Stimulated activated CD8-positive, alpha-beta memory T cell treated with anti-CD3 and anti-CD28 coated beads, Interleukin-7, amount 100 ng/mL, for 1 hour (primary cell): ENCODE measurements at places on chromosomes 16 and 17.

DNA sequence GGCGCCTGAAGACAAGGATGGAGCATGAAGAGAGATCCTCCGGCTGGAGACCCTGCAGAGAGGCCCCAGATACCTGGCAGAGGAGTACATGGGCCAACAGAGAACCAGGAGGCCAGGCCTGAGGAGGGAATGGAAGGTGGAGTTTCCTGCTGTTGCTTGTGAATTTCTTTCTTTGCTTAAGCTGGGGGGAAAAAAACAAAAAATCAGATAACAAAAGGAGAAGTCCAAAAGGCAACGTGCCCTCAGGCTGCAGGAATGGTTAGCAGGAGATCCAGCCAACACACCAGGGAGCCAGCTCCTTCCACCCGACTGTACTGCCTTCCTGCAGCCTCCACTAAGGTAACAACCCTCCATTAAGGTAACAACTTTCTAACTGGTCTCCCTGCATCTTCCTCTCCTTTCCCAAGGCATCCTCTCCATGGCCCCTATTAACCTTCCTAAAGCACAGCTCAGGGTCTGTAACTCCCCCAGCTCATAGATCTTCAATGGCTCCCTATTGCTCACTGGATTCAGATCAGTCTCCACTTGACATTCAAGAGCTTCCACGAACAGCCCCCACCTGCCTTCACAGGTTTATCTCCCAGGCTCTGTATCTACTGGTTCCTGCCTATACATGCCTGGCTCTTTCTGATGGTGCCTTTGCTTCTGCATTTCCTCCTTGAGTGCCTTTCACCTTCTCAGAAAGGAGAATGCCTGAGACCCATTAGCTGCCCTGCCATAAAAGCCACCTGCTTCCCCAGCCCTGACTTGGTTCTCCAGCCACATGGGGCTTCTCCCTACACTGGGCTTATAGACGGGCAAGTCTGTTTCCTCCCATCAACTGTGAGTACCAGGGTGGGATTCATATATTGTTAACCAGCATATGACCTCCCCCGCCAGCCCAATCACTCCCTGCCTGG is 725 bp upstream of the ARL5C start:
- no peak for DNase-seq

- DNase-seq = no peak
Measured at GRCh38 chr16:56370875-56371659, 54.3 kb downstream of the AMFR start.

DNA sequence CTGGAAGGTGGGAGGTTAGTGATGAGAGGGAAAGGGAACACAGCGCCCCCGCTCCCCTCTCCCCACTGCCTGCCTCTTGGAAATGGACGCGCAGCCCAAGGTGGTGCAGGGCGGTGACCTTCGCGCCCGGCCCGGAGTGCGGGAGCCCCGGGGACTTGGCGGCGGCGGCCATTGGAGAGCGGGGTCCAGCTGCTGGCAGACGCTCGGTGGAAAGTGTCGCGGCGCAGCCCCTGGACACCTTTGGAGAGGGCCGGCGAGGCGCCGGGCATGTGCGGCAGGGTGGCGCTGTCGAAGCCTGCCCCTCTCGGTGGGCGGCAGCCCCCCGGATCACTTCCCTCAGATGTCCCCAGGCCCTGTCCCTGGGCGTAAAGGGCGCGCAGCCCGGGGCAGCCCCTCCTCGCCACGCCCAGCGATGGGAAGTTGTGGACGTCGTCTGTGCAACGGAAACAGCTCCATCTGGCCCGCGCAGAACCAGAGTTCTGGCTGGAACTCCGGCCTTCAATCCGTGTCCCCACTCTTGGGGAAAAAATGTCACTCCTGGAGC is 16.7 kb downstream of the SALL1 start:
- DNase-seq = no peak

DNA sequence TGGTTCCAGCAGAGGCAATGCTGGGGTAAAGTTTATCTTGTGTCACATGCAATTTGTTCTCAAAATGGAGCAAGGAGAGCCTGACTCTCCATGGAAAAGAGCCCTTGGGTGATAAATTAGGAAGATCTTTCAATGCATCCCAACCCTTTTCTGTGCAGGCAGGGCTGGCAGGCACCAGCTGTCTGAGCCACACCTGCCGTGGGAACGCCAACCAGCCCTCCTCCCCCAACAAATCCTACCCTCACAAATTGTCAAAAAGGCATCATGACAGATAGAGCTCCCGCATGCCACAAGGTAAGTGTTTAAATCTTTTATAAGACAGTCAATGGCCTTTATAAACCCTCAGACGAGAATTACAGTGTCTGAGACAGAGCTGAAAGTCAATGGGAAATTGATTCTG is 418.5 kb upstream of the CDH5 start:
- no peak for DNase-seq

DNA sequence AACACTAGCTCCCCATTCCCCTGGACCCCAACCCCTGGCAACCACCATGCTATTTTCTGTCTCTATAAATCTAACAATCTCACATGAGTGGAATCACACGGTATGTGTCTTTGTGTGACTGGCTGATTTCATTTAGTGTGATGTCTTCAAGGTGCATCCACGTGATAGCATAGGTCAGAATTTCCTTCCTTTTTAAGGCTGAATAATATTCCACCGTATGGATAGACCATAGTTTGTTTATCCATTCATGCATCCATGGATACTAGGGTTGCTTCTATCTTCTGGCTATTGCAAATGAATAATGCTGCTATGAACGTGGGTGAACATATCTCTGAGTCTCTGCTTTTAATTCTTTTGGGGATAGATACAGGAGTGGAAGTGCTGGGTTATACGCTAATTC is 43.9 kb downstream of the TMEM235 start:
- no peak for DNase-seq

DNA sequence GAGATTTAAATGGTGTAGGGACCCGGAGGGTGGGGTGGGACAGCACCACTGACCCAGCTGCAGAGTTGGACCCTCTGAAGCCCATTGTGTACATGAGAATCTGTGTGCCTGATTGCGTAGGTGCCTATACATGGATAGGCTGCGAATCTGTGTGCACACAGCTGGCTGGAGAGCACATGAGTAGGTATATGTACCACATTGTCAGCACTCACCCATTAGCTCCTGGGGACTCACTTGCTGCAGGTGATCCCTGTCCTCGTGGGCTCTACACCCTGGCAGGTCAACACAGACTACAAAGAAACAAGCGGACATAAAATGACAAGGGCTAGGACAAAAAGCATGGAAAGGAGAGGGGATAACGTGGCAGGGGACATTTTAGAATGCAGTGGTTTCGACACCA is 11.3 kb upstream of the CETP start:
- no peak for DNase-seq

GRCh38 chr17:73998653-73999645 is 204.5 kb upstream of the RPL38 start:
- peak; percentile 21 for DNase-seq

DNA sequence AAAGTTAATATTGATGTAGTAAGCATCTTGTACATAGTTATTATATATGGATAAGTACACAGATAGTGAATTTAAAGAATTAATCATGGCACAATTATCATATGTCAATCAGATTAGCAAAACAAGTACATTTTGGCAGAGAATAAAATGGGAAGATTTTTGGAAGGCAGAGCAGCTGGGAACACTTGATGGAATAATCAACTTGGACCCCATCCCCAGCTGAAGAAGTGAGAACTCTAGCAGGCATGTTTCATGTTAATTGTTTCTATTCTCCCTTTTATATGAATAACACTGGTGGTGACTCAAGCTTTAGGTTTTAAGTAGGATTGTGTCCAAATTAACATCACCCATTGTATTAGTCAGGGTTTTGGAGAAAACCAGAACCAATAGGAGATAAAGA is 198.7 kb downstream of the KCNJ2 start:
- DNase-seq = no peak

DNA sequence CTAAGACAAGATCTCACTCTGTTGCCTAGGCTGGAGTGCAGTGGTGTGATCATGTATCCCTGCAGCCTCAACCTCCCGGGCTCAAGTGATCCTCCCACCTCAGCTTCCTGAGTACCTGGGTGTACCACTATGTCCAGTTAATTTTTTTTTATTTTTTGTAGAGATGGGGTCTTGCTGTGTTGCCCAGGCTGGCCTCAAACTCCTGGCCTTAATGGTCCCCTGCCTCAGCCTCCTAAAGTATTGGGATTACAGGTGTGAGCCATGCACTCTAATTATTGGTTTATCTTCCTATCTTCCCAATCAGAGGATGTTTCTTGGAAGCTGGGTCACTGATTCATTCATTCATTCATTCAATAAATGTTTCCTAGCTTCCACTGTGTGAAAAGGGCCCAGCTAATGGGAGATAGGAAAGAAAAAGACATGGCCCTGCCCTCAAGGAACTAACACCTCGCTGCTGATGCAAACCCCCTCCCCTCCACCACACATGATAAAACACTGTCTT is 8.5 kb downstream of the ASPHD1 start:
- no peak for DNase-seq

DNA sequence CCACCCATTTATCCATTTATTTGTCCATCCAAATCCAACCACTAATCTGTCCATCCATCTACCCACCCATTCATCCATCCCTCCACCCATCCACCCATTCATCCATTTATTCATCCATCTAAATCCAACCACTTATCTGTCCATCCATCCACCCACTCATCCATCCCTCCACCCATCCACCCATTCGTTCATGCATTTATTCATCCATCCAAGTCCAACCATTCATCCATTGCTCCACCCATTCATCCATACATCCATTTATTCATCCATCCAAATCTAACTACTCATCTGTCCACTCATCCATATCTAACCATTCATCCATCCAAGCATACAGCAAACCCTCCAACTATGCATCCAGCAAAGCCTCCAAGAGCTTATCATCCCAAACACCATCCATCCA is 267.3 kb downstream of the XYLT1 start:
- DNase-seq = no peak

DNA sequence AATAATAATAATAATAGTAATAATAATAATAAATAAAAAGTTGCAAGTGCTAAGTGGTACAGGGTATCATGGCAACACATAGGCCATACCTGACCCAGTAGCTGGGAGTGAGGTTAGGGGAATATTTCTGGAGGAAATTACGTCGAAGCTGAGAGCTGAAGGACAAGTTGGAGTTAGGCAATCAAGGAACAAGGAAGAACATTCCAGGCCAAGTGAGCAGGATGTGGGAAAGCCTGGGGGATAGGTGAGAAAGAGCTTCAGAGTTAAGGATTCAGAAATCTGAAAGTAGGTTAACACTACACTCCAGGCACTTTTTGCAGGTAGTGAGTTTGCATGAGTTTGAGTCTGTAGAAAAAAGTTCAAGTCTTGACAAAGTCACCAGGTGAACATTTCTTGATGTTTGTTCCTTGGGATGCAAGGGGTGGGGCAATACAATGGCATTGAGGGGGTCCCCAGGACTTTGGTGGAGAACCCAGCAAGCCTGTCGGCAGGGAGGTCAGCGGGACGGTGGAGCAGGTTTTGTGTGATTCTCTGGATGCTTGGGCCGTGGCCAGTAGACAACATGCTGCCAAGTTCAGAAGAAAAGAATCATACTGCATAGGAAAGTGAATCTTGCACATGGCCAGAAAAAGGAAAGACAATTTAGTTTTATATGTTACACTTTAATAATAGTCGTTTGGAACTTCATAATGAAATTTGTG is 27.7 kb upstream of the MPHOSPH6 start:
- DNase-seq = no peak

DNA sequence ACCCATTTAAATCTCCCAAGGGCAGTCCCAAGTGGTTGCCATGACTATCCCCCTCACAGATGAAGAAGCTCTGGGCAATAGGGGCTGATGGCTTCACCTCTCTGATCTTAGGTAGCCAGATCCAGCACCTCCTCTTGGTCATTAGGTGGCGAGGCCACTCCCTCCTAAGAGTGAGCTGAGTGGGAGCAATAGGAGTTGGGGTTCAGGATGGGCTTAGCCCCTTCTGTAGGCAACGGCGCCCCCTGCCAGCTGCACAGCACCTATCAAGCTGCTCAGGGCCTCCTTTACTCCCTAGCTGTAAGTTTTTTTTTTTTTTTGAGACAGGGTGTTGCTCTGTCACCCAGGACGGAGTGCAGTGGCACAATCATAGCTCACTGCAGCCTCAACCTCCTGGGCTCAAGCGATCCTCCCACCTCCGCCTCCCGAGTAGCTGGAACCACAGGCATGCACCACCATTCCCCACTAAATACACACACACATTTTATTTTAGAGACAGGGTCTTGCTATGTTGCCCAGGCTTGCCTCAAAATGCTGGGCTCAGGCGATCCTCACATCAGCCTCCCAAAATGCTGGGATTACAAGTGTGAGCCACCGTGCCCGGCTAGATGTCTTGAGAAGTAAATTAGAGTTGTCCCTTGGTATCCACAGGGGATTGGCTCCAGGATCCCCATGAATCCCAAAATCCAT is 3.5 kb upstream of the RRAD start:
- DNase-seq = no peak

DNA sequence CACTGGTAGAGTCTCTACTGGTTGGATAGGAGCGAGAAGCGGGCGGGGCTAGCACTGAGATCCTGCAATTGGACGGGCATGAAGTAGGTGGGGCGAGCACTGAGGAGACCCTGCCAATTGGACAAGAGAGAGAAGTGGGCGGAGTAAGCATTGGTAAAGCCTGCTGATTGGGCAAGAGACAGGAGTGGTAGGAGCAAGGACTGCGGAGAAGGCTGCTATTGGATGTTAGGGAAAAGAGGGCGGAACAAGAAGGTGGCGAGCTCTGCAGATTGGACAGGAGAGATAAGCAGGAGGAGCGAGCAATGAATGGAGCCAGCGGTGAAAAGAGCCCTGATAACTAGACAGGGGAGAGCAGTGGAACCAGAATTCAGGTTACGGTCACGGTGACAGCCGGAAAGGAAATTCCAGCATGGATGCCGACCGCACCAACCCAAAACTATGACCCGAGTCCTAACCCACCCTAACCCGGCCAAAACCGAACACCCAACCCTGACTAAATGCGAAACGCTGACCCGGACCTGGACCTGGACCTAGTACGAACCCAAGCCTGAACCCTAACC is 4.8 kb downstream of the SCGB1C2 start:
- no peak for DNase-seq

DNA sequence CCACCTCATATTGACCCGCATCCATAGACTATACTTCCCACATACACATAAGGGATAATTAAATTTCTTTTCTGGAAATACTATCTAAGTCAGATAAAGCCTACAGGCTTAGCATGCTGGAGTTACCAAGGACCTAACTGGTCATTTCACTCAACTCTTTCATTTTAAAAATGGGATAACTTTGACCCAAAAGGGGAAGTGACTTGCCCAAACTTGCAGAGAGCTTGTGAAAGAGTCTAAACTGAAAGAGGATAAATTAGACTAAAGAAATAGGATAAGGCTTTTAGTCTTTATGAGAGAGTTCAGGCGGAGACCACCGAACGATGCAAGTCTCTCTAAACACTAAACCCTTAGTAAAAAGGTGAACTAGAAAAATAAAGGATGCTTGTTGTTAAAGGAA is 3.9 kb upstream of the KRT33A start:
- no peak for DNase-seq
